D721Med (cell line): ENCODE measurements at places on chromosomes 3 and 15.

- no peak for DNase-seq
Observed at GRCh38 chr3:28122227-28122626, 119.2 kb upstream of the CMC1 start.

- no peak for DNase-seq
Observed at GRCh38 chr3:4670352-4670751, 177.2 kb downstream of the ITPR1 start.

DNA sequence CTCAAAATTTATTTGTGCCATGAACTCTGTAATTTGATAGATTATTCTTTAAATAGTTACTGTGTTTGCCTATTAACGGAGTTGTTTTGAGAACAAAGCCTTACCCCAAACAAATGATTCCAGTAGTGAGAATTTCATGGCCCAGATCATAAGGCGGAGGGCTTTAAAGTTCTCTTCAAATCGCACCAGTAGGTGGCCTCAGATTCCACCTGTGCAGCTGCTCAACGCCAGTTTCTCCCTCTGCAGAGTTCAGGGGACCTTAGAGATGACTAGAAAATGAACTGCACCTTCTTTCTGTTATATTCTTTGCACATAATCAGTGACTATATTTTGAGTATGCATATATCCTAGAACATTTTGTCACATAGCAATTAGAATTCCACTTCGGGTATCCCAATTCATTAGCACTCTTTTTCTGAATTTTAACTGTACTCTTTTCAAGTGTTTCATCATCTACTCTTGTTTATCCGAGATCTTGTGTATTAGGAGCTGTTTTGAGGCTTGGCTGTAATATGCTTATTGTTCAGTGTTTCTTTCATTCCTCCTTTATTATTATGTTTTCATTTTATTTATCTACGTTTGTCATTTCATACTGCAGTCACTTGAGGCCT, 232.6 kb upstream of the CHRM5 start:
- no peak for DNase-seq

DNA sequence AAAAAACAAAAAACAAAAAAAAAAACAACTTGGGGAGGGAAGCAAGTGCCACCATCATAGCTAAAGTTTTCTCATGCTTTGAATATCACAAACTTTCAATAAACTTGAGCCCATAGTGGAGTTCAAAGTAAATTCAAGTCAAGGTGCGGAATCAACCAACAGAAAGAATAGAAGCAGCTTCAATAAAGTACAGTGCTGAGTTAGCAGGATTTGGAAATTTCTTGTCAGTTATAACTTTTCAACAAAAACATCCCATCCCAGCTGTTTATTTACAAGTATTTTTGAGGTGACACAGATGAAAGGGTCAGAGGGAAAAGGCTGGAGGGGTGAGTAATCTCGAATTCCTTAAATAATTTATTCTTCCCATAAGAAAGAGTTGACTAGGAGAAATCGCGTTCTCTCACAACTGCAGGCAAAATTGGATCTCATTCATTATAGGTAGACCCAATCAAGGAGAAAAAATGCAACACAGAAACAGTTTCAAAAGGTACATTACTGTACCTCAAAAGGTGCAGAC, 477.4 kb upstream of the RASGRP1 start:
- no peak for DNase-seq

DNA sequence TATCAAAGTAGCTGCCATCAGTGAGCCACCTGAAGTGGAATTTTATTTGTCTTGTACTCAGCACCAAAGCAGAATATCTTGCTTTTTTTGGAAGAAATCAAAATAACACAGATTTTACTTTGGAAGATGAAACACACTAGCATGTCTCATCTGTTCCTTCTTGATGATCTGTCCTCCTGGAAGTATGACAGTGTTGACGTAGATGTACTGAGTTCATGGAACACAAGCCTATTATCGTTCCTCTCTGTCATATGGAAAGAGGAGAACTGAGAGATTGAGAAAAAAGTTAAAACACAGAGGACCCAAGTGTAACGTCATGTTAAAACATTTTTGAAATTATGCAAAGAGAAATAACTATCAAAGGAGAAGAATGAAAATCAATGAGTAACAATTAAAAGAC, 340.2 kb downstream of the ROBO2 start:
- no peak for DNase-seq

DNA sequence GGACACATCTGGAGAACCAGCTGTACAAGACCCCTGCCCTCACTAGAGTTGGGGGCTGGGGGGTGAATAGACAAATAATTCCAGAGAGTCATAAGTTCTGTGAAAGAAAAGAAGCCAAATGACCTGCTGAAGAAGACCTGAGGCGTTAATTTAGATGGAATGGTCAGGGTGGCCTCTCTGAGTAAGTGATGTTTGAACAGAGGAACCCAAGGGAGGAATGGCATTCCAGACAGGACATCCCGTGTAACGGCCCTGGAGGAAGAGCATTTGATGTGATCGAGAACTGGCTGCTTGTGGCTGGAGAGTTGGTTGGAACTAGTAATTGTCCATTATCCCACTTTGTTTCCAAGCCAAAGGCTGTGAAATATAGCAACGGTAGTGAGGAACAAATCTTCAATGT, 1.7 kb downstream of the NR2C2 start:
- DNase-seq = no peak

DNA sequence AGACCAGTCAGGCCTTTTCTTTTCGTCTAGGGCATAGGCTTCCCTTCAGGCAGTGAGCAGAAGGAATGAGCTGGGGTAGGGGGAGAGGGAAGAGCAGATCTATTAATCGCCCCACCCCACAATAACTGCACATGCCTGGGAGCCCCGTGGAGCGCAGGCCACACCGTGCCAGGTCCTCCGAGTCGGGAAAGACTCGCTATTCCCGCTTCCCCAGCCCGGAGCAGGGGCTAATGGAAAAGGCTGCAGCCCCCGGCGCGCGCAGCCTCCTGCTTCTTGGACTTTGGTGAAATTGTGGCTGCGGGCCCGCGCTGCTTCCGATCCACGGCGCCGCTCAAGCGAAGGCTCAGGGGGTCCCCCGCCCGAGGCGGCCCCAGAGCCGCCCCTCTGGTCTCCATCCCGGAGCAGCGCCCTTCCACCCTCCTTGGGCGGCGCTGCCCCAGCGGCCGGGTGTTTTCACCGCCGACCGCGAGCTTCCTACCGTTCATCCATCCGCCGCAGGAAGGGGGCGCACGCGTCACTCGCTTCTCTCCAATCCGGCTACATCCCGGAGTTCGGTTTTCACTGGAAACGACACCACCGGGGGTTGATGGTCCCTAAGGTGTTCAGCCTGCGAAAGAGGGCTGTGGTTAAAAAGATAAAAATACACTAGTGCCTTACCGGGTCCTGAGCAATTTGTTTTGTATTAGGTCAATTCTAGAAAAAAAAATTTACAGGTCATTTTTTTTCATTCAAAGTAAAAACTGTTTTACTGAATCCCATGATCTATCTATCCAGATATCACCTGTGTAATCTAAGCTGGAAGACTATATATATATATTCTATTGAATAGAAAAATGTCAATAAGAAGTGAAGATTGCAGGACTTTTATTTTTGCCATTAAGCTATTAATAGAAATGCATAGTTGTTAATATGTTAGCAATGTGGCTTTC, 4.4 kb upstream of the SYNM start:
- DNase-seq = peak; percentile 52

- no peak for DNase-seq
Observed at GRCh38 chr3:57081173-57081572, 20.7 kb downstream of the SPATA12 start.

DNA sequence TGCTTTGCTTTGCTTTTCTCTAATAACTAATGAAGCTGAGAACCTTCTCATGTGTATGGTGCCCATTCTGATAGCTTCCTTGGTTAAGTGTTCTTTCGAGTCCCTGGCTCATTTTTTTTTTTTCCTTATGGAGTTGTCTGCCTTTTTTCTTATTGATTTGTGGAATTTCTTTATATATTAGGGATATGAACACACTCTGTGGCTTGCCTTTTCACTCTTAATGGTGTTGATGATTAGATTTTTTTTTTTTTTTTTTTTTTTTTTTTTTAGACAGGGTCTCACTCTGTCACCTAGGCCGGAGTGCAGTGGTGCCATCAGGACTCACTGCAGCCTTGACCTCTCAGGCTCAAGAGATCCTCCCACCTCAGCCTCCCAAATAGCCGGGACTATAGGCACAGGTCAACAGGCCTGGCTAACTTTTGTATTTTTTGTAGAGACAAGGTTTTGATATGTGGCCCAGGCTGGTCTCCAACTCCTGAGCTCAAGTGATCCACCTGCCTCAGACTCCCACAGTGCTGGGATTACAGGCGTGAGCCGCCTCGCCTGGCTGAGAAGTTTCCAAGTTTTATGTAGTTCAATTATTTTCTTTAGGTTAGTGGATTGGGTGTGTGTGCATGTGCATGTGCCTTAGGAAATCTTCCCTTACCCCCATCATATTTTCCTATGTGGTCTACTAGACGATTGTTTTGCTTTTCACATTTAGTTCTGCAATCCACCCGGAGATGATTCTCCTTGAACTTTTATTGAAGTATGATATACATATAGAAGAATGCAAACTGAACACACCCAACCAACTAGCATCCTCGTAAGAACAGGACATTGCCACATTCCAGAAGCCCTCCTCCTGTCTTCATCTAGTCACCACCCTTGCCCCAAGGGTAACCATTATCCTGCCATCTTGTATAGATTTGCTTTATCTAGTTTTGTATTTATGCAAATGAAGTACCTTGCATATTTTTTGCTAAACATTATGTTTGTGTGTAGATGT, 1.7 kb upstream of the SNRPA1 start:
- DNase-seq = no peak

DNA sequence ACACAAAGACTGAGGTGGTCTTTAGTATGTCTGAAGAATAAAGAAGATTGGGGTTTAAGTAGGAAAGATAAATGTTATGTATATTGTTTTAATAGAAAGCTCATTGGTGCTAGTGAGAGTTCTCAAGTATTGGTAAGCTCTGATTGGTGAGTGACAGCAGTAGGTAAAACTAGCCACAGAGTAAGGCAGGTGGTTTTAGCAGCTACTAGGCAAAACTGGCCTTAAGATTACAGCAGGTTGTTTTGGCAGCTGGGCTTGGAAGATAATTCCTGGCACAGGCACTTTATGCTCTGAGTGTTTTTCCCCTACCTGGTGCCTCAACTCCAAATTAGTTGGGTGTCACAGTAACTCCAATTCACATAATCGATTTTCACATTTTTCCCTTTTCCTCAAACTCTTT, 66.3 kb downstream of the STAG1 start:
- DNase-seq = no peak
